ENCODE measurements at places on chromosomes 12 and 14.

DNA sequence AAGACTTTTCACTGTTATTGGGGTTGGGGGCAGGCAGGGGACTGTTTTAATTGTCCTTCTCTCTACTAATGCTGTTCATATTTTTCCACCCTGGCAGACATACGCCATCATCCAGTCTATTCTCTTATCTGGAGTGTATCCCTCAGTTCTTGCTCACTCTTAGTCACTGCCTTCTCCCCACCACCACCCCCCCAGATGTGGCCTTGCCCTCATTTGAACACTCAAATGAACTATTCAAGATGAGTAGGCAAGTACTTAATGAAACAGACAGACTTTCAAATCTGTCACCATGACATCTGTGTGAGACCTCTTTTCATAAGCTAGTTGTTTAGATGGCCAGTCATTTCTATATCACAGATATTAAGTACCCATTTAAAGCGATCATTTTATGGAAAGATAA, 10.1 kb downstream of the NUDT4 start:
- no peak for DNase-seq

- DNase-seq = no peak
These were observed 7.7 kb downstream of the AHNAK2 start for GRCh38 chr14:104970231-104971068.

DNA sequence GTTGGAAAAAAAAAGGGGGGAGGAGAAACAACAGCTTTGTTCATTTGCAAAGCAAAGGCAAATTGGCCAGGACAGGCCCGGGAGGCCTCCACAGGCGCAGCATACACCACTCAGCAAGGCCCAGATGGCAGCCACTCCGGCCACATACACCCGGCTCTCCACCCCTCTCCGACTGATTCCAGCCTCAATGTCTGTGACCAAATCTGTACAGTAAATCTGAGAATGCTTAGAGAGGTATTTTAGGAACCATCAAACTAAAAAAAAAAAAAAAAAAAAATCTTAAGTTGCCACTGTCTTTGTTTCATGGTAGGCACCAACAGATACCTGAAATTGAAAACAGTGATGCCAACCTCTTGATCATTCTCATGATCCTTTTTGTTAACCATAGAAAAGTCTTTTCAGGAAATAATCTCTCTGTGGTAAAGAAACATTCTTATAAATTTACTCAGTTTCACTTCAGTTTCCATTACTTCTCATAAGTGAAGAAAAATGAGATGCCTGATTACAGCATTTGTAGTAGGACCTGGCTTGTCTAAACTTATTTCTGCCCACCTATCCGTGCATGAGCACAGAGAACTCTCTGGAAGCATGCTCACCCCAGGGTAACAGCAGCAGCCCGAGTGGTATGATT, 20.2 kb downstream of the VPS37B start:
- DNase-seq = no peak

- DNase-seq = no peak
These were observed 228.7 kb downstream of the PCNX1 start for GRCh38 chr14:71135911-71136310.

GRCh38 chr12:1796515-1797010, 23.8 kb upstream of the LRTM2 start:
- DNase-seq = no peak

DNA sequence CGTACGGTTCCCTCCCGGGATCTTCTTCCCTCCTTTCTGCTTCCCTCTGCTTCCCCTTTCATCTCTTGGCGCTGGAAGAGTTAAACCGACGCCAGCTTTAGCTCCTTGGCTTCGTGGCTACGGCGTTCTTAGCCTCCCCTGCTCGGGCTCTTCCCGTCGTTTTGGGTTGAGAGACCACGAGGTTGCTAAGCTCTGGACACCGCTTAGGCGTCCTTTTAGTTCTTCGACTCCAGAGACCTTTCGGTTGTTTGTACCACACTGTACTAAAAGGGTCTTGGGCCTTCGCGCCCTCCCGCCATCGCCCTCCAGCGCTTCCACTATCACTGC, 545 bp downstream of the CPSF2 start:
- peak; percentile 55 for DNase-seq

- no peak for DNase-seq
These were observed 82.6 kb downstream of the ERC1 start for GRCh38 chr12:1073652-1074051.

- no peak for DNase-seq
These were observed 24.7 kb downstream of the ATF1 start for GRCh38 chr12:50788561-50788960.

All from common myeloid progenitor, CD34-positive (primary cell).